ENCODE measurements at places on chromosomes 1 and 21. TPM values are rescaled to one million over a fixed set of nuclear protein-coding genes. Genes with fewer than 3 reads are reported as not detected.

The FBLIM1 gene
- not detected for total RNA-seq

The DYNLT4 gene
- total RNA-seq = 0.40 TPM

DNA sequence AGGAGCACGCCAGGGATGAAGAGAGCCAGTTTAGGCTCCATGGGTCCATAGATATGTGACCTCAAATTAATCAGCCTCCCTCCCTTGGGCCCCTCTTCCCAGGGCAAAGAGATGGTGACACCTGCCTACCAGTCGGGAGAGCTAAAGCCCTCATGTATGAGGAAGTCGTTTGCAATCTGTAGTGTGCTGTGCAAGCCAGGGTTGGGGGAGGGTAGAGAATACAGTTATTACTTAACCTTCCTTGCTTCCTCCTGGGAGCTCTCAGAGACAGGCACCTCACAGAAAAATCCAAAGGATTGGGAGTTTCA is 4.0 kb downstream of the PGLYRP4 start:
- no peak overlapping the region for H3K27ac ChIP-seq
- peaks cover 56% of the 10 kb centered on the region for H3K27me3 ChIP-seq
- no peaks in the 10 kb centered on the region for H3K36me3 ChIP-seq
- no peak overlapping the region for H3K4me3 ChIP-seq

The APOBEC4 gene
- not detected for total RNA-seq

The CD55 gene
- 96.9 TPM for total RNA-seq

GRCh38 chr1:6958407-6959030 is 173.3 kb downstream of the CAMTA1 start:
- H3K4me3 ChIP-seq = no peak overlapping the region
- no peak for DNase-seq
- peaks cover 5% of the 10 kb centered on the region for H3K4me1 ChIP-seq
- H3K27me3 ChIP-seq = peaks cover 14% of the 10 kb centered on the region

All from activated CD8-positive, alpha-beta memory T cell treated with anti-CD3 and anti-CD28 coated beads, Interleukin-2, amount 10 ng/mL, durations not matched to agents 7 days and 5 days (primary cell).